ENCODE measurements at places on chromosomes 16 and 17.
A peak's percentile ranks its signal among the peaks of the same experiment; 100 is the strongest.

GRCh38 chr17:29042679-29043538, at the start of gene PIPOX:
TSS of gene PIPOX (plus strand) at chr17:29043141. CDS start at chr17:29043226, 85 bp downstream.
- DNase-seq, result peak; percentile 50

DNA sequence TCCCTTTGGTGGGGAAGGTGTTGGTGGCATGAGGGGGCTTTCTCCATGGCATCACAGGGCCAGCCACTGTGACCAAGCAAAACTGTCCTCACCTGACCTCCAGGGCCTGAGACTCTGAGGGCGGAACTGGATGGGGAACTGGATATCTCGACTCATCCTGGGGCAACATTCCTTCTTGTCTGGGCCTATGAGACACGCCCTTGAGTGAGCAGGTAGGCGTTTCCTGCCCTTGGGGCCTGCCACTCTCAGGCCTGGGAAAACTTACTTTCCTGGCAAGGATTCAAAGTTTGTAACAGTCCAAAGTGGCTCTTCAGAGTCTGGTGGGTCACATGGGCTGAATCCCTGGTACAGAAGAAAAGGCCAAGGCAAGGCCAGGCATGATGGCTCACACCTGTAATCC, 9.6 kb downstream of the MT1X start:
- DNase-seq, result no peak

DNA sequence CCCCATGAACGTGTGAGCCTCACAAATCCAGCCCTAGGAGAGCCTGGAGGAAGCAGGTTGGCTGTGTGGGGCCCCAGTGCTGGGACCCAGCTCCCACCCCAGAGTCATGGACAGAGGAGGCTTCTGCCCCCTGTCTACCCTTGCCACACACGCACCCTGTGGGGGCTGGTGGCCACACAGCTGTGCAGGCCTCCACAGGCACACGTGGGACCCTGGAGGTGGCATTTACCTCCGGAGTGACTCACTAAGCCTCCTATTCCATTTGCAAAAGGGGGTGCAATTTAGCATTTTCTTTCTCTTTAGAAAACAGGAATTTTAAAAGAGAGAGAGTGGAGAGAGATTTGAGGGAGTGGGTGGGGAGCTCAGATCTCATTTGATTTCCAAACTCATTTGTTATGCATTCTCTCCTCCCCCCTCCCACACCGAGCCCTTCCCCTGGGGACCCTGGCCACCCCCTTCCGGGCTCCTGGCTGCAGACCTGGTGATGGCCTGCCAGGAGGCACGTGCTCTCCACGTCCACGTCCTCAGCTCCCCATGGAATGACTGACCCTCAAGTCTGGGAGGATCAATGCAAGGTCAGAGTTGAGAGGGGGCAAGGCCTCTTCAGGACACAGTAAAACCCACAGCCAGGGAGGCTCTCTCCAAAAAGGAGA, 6.8 kb downstream of the PITPNM3 start:
- DNase-seq, result no peak

GRCh38 chr16:68062910-68063393, 22.2 kb upstream of the NFATC3 start:
- DNase-seq, result peak; percentile 50

DNA sequence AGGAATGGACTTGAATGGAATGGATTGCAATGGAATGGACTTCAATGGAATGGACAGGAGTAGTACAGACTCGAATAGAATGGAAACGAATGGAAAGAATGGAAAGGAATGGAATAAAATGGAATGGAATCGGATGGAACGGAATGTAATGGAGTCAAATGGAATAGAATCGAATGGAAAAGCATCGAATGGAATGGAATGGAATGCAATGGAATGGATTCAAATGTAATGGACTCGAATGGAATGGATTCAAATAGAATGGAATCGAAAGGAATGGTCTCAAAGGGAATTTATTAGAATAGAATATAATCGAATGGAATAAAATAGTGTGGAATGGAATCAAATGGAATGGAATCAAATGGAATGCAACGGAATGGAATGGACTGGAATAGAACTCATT, 484.9 kb upstream of the WSB1 start:
- DNase-seq, result no peak

- no peak for DNase-seq
These were observed 8.9 kb downstream of the SHPK start for GRCh38 chr17:3626831-3627768.

- DNase-seq, result no peak
These were observed 172.4 kb downstream of the PMP22 start for GRCh38 chr17:15092762-15093161.

DNA sequence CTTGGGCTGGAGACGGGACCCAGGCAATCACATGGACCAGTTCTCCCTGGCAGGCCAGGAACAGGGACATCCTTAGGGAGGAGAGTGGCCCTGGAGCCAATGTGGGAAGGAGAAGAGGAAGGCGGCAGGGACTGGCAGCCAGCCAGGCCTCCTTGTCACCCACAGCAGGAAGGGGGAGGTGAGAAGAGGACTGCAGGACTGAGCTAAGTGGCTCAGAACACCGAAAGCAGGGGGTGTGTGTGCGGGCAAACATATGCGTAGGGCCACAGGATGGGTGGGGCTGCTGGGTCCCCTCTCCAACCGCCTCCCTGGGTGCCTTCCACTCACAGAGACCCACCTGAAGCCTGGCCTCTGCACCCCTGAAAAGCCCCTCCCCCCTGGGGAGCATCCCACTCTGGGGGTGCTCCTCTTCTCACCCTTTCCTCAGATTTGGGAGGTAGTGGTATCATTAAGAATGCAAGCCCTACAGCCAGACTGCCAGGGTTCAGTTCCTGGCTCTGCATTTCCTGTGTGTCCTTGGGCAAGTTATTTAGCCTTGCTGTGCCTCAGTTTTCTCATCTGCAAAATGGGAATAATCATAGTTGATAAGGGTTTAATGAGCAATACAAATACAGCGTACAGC, 8.1 kb downstream of the PNMT start:
- peak; percentile 21 for DNase-seq

DNA sequence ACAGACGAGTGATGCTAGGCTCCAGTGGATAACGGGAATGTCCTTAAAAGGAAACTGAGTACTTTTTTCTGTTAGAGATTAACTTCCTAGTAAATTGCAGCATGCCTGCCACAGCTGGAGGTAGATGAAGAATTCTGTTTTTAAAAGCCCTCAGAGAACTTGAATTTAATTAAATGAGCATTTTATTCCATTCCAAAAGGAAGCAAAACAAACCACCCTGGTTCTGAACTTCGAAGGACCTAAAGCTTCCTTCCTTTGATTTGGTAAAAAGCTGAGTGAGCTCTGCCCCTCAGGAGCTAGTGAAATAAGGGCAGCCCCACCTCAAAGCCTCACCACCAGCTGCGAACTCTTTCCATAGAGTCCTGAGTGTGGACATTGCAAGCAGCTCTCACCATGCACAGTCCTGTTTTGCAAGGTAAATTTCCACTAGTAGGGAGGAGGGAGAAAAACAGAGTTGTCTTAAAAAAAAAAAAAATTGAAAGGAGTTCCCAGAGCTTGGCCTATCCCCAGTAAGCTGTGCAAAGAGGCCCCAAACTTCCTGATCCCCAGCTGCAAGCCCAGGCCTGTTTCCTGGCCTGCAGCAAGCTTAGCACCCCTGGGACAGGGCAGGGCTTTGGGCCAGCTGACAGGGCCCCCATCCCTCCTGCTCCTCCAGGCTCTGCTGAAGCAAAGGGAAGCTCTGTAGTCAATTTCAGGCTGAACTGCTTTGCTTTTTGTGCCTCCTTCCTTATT, 11.2 kb downstream of the CHD9NB start:
- DNase-seq, result peak; percentile 65

- peak; percentile 69 for DNase-seq
These were observed 3.6 kb upstream of the KDM8 start for GRCh38 chr16:27199736-27200135.

GRCh38 chr17:74691151-74691550, 21.6 kb downstream of the CD300LF start:
- no peak for DNase-seq

DNA sequence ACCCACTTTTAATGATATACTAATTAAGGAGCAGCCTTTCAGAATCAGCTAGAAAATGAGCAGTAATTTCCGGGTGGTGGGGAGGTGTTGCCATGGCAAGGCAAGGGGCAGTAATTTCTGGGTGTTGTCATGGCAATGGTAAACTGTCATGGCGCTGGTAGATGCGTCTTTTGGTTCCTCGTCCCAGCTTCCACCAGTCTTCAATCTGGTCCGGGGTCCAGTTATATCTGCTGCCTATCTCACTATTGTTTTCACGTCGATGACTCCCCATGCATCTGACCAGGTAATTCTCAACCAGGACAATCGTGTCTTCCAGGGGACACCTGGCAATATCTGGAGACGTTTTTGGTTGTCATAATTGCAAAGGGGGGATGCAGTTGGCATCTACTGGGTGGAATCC, 34.9 kb downstream of the TMEM114 start:
- no peak for DNase-seq

GRCh38 chr16:11030990-11031510, 86.7 kb downstream of the CLEC16A start:
- DNase-seq, result no peak

- DNase-seq, result no peak
These were observed 72.9 kb downstream of the DNAH9 start for GRCh38 chr17:11671126-11671525.

DNA sequence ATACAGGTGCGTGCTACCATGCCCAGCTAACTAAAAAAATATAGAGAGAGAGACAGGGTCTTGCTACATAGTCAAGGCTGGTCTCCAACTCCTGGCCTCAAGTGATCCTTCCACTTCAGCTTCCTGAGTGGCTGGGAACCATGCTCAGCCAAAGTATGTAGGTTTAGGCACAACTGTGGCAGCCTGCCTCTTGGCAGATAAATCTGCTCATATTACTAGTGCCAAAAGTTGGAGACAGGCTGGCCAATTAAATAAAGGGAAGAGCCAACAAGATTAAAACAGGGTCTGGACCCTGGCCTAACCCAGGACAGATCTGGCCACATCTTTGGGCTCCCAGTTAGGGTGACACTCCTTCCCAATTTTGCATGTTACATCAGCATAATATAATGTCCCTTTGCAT, 151.7 kb downstream of the CBLN1 start:
- no peak for DNase-seq

DNA sequence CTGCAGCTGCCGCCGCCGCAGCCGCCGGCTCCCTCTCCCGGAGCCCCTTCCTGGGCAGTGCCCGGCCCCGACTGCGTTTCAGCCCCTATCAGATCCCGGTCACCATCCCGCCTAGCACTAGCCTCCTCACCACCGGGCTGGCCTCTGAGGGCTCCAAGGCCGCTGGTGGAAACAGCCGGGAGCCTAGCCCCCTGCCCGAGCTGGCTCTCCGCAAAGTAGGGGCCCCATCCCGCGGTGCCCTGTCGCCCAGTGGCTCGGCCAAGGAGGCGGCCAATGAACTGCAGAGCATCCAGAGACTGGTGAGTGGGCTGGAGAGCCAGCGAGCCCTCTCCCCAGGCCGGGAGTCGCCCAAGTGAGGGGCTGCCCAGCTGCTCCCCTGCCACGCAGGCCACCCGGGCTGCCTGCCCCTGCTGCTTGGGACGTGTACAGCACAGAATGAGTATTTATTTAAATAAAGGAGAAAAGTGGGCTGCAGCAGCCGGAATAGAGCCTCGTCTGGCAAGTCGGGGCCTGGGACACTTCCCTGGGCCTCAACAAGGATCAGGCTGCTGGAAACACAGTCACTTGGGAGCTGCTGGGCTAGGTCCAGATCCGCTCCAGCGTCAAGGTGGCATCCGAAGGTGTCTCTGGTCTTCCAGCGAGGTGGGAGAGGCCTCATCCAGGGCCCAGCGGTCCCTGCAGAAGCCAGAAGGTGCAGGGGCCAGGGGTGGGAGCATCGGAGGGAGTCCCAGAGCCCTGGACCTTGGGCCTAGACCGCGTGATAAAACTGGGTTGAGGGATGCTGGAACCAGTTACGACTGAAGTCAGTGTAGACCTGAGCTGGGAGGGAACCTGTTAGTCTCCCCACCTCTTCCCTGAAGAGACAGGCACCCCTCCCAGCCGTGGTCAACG, 8.8 kb downstream of the TBX2 start:
- no peak for DNase-seq

- DNase-seq, result no peak
These were observed 35.1 kb downstream of the IL21R start for GRCh38 chr16:27436921-27437650.

DNA sequence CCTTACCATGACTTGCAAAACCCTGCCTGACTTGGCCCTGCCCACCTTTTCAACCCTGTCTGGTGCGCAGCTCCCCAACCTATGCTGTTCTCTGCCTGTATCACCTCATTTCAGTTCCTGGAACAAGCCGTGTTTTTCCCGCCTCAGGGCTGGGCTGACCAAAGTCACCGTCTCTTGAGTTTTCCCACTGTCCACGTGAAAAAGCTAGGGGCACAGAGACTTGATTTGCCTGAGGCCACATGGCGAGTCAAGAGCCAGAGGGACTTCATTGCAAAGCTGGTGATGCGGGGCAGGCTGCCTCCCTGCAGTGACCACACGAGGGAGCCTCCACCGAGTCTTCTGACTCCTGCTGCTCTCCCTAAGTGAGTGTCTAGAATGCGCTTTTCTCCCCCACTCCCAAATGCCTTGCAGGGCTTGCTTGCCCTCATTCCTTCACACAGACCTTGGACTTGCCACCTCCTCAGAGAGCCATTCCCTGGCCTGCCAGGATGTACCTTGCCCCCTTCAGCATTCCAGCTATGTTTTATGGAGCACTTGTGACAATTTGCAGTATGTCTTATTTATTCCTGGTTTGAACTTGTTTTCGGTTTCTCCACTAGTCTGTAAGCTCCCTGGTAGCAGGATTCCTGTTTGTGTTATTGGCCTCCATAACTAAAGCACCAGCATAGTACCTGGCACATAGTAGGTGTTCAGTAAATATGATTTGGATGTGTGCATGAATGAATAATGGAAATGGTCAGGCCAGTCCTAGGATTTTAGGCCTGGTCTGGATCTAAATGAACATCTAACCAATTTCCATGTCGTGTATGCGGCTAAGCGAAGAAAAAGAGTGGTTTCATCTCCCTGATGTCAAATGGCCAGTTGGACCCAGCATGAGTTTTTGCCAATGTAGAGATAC, 252.3 kb downstream of the SNX29 start:
- no peak for DNase-seq

DNA sequence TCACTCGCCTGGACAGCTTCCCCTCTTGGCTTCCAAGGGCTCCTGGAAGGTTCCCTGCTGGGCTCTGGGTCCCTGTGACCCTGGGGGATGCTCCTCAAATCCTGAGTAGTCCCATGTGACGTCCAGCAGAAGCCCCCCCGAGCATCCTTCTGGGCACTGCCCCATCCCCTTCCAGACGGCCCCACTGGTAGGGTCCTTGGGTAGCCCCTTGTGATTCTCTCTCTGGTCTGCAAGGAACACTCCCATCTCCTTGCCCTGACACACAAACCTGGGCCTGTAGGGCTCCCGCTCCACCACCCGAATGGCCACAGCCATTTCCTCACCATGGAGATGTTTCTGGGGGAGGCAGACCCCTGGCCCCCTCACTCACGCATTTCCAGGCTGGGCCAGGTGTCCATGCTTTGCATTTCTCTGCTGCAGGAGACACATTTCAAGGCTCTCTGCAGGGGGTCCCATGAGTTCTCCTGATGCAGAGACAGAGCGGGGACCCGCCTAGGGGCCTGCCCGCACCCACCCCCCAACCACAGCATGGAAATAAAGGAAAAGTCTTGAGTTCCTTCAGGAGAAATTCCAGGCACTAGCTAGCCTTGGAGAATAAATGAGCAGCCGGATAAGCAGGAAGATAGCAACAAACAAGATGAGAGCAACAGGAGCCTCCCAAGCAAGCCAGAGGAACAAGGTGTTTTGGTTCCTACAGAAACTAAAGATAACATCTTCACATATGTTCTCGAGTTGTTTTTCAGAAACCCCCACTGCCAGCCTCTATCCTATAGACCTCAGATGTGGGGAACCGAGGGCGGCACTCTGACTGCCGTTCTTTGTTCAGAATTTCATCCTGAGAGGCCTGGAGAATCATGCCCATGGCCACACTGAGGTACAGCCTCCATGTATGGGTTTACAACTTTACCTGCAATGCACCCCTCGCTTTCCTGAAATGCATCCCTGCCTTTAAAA, 128.8 kb downstream of the MGAT5B start:
- DNase-seq, result peak; percentile 58

All from DND-41 (cell line).